ENCODE measurements at places on chromosomes 1 and 21.

GRCh38 chr21:36166705-36167104, 10.1 kb downstream of the DOP1B start:
- DNase-seq: no peak

DNA sequence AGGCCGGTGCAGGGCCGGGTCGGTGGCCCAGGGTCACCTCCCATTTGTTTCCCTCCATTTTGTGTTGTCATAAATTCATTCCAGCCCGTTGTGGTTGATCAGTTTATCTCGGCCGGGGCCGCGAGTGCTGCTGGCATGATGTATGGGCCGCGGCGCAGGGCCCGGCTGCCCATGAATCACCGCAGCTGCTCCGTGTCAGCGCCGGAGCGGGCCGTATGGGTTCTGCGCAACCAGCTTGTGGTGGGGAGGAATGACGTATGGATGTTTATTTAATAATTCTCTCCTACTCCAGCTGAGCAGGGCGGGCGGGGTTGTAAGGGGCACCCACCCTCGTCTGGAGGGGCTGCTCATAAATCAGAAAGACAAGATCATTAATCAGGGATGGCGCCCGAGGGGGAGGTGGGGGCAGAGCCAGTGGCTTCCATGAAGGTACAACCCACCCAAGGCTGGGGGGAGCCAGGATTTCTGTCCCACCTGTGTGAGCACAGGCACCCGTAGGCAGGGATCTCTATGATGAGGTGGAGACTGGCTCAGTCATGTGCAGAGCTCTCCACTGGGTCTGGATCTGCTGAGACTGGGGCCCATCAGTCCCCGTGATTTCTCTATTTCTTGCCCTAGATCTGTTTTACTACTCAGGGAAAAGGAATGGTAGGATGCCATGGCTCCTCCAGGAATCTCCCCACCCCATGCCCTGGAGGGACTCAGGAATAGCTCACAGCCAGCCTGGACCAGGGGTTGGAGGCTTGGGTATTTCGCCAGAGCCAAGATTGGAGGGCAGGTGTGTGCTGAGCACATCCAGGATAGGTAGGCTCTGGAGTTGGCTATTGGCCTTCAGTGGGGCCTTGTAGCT, 27.8 kb downstream of the TMEM53 start:
- no peak for DNase-seq

- no peak for DNase-seq
Observed at GRCh38 chr1:61612602-61613001, 112.3 kb downstream of the TM2D1 start.

GRCh38 chr1:93623436-93623835, 58.2 kb downstream of the BCAR3 start:
- no peak for DNase-seq

DNA sequence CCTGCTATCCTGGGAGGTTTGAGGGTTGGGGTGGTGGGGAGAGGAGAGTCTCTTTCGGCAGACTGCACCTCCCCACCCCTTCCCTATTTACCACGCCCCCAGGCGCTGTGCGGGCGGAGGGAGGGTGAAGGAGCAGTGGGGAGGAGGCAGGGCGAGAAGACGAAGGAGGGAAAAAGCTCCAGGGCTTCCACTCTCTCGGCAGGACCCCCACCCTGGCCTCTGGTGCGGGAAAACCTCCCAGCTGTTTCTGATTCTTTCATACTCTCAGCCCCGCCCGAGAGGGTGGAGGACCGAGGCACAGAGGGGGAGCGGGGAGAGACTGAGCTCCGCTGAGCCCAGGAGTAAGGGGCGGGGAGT, 866 bp upstream of the WNT2B start:
- DNase-seq: no peak

DNA sequence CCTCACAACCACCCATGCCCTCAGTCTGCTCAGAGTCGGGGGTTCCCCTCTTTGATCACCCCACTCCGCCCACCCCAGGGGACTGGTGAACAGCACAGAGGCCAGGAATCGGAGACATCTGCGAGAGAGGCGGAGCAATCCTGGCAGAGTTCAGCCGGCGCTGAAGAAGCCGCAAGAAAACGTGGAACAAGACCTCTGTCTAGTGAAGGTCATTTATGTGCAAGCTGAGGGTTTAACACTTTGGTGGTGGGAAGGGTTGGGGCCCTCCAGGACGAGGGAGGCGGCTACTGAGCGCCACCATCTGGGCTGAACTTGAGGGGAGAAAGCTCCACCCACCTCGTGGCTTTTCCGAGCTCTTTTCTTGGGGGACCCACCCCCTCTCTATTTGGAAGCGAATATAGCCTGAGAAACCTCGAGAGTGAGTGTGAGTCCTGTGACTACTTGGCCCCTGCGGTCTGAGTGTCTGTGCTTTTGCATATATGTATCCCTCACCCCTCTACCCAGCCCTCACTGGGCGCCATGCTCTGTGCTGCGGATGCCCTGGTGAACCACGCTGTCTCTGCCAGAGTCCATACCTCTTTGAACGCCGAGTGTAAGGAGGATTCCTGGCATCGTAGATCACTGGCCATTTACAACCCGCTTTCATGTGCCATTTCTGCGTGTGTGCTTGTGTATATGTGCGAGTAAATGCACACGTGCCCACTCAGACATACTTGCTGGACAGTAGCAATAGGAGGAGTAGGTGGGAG, 1.2 kb upstream of the EPHA10 start:
- no peak for DNase-seq

All from GM19239 (cell line).